Smooth muscle cell of the brain vasculature (primary cell): ENCODE measurements at places on chromosomes 1 and 21.

DNA sequence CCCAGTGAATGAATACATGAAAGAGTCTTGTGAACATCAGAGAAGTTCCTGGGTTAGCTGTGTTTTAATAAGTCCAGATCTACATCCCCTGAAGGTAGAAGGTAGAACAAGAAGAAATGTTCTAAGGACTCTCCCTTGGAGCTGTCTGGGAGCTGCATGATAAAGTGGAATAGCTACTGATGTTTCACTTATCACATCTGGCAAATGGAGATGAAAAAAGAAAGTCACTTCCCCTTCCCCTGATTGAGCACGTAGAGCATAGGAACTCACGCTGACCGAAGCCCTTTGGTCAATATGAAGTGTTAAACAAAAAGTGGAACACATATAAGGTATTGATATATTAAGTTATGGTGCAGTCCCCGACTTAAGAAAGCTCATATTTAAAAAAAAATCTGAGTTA lies 53.2 kb upstream of the PARP1 start:
- DNase-seq = no peak

- no peak for DNase-seq
These were observed 25.6 kb downstream of the IL23R start for GRCh38 chr1:67191668-67192520.

GRCh38 chr1:46490656-46491442 lies 1.2 kb downstream of the DMBX1 start:
- DNase-seq = no peak

DNA sequence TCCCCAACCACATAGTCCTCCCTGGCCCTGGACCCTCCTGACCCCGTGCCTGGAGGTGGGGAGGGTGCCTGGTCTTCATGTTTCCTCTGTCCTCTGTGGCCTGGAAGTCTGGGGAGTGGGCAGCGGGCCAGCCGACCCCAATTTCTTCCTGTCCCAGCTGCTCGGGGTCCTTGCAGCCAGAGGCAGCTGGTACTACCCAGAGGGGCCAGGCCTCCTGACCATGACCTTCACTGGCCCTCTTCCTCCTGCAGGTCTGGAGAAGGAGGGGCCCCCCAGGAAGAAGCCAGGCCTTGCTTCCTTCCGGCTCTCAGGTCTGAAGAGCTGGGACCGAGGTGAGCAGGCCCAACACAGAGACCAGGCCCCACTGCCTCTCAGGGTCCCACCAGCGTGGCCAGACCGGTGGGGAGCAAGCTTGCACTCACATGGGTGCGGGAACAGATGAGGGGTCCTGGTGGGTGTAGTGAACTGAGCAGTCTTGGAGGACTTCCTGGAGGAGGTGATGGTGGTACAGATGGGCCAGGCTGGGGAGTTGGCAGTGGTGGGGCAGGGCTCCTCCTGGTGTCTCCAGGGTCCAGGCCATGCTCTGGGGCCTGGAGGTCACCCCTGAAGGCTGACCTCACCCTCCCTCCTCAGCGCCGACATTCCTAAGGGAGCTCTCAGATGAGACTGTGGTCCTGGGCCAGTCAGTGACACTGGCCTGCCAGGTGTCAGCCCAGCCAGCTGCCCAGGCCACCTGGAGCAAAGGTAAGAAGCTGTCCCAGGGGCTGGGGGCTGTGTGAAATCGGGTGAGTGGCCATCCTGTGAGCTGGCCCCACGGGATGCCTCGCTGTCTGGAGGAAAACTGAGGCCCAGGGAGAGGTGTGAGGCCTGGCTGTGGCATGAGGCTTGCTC lies 32.7 kb downstream of the TRIM11 start:
- no peak for DNase-seq

DNA sequence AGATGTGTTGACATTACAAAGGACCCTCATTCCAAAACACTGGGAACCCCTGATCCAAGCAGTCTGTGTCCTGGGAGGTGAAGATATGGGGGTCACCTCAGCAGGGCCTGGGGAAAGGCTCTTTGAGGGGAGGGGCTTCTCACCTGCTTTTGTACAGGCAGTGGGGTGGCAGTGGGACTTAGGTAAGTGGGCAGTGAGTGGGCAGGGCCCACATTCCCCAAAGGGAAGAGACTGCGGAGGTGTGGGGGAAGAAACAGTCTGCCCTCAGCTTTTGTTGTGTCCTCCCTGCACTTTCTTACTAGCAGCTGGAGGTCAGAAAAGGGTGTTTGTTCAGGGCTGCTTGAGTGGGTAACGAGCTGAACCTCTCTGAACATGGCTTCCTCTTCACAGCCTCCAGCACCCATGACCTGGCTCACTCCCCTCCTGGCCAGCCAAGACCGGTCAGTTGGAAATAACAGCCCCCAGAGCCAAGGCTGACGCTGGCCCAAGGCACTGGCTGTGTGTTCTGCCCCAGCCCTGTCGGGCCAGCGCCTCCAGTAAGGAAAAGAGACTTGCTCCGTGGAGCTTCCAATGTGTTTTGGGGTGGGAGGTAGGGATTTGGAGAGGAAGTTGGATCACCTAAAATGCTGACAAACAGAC lies 173.5 kb downstream of the PSMG1 start:
- no peak for DNase-seq

DNA sequence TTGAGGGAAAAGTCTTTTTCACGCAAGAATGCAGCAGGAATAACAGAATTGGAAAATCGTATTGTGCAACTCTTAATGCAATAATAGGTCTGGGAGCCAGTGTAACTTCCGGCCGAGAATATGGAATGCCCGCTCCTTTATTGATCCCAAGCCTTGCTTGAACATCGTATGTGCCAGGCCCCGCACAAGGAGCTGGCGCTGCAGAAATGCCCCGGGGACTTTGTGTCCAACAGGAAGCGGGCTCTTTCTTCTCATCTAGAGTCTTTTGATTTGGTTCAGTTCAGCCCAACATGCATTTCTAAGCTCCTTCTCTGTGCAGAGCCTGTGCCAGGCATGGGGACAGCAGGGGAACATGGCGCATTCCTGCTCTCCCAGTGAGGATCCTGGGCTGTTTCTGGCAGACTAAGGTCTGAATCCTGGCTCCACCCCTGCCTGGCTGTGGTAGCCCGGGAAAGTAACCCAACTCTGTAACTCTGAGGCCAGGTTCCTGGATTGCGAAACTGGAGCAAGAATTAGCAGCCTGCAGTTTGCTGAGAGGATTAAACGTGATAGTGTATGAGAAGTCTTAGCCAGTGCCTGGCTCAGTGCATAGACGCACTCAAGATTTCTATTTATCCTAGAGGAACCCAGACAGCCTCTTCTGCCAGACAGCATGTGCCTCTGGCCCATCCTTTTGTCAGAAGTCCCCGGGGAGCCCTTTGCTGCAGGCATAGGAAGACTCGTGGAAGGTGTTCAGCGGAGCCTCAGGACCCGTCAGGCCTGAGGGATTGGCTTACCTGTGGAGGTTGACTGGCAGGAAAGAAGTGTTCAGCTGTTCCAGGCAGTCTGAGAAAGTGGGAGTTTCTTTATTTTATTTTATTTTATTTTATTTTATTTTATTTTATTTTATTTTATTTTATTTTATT lies 987 bp upstream of the CDCP2 start:
- no peak for DNase-seq

DNA sequence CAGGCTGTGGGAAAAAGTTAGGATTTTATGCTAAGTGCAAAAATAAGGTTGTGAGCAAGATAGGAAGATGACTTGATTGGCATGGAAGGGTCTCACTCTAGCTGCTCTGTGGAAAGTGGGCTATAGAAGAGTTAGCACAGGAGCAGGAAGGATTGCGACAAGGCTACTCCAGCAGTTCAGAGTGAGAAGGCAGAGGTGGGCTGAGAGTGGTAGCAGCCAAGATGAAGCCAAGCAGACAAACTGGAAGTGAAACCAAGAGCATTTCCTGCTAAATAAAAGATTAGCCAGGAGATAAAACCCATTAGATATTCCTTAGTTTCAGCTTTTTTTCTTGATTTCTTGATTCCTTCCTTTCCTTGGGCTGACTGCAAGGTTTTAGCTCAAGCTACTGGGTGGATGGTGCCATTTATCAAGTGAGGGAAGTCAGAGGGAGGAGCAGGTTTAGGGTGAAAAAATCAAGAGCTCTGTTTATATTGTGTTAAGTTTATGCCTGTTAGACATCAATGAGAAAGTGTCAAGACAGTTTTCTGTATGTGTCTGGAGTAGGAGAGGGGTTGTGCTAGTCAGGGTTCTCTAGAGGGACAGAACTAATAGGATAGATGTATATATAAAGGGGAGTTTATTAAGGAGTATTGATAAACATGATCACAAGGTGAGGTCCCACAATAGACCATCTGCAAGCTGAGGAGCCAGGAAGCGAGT lies 33.1 kb upstream of the ZNF644 start:
- DNase-seq = no peak

GRCh38 chr1:109912873-109913272 lies 2.2 kb downstream of the CSF1 start:
- DNase-seq = no peak

DNA sequence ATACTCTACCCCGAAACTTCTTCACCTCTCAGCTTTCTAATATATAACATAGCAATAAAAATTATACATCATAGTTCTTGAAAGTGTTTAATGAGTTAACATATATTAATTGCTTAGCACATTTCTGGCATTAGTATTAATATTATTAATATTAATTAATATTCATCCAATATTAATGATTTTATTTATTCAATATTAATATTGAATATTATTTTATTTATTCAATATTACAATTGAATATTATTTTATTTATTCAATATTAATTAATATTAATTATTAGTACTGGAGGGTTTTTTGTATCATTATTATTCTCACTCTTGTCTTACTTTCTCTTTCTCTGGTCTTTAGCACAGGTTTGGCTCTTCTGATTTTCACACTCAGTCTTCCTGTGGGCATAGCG lies 105.2 kb downstream of the GRIK1 start:
- no peak for DNase-seq

GRCh38 chr1:228354390-228355320 lies 52.0 kb downstream of the TRIM11 start:
- no peak for DNase-seq

DNA sequence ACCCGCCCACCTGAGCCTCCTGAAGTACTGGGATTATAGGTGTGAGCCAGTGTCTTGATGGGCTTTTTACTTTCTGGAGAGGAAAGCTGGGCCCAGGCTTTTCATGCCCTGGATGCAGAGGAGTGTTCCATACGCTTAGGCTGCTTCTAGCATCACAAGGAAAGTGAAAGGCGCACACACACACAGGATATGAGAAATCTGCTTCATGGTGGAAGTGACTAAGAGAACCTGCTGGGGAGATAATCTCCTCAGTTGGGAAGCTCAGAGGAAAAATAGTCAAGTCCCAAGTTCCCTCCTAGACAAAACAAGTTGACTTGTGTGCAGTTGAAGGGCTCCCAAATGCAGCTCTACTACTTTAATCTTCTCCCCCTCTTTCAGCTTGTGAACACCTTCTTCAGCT lies 2.2 kb downstream of the NUDC start:
- no peak for DNase-seq

DNA sequence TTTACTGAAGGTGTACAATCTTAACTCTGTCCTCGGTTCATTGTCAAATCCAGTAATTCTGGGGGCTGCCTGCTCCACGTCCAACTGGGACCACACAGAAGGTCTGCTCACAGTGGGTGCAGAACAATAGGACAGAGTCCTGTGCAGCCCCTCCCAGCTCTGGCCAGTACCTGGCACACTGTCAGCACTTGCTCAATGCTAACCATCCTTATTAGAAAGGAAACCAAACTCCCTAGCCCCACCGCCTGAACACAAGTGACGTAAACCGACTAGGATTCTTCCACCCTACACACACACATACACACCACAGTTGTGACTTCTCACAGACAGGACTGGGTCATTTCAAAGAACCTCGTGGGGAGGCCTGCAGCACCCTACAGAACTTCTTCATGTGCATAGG lies 5.2 kb downstream of the BCAR3 start:
- DNase-seq = no peak

GRCh38 chr1:26221094-26221493 lies 12.9 kb upstream of the CEP85 start:
- DNase-seq = no peak

DNA sequence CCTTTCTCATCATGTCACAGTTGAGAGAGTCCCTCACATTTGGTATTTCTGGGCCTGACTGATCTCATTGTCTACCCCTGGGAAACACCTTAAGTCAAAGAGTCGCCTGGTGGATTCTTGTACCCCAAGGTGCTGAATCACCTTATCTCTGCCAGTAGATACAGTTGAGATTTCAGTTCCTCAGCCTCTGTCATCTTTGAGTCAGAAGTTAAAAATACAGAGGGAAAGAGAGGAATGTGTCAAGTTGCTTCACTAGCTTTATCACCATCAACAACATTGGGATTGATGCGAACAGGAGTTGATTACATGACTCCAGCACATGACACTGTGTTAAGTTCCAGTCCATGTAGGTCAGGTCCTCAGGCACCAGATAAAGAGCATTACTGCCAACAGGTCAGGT lies 513.0 kb downstream of the NUF2 start:
- DNase-seq = no peak

DNA sequence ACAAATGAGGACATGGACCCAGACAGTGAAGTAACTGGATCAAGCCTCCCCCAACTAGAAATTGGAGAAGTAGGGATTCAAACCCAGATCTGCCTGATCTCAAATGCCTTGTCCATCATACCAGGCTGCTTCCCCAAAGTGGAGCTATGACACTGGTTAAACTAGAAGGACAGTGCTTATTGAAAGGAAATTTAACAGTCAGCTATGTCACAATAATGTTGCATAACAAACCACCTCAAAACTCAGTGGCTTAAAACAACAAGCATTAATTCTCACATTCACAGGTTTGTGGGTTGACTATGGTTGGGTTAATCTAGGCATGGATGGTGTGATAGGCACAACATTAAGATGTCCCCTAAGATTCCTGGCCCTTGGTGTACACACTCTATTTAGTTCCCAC lies 107.1 kb downstream of the TAS1R2 start:
- no peak for DNase-seq

DNA sequence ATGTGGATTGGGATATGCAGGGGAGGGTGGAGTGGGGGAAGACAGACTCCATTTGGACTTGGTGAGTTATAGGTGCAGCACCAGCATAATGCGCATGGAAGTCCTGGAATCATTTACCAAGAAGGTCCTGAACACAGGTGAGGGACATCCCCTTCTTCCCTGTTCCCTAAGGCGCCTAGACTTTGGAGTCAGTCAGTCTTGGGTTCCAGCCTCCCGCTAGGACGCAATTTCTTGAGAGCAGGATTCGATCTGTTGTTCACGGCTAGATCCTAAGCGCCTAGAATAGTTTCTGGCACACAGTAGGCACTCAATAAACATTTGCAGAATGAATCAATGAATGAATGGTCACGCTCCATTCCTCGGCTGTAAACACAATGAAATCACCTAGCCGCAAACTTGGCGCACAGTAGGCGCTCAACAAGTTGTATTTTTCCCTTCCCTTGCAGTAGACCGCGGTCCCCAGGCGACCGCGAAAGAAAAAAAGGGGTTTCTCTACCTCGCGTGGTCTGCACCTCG lies 1.0 kb upstream of the AK4 start:
- DNase-seq = no peak

- no peak for DNase-seq
These were observed 53.8 kb downstream of the ROR1 start for GRCh38 chr1:63827411-63828321.

- no peak for DNase-seq
These were observed 87.5 kb downstream of the RWDD3 start for GRCh38 chr1:95321531-95321930.

GRCh38 chr1:41499591-41499990 lies 15.1 kb upstream of the EDN2 start:
- no peak for DNase-seq

- no peak for DNase-seq
These were observed 10.5 kb downstream of the PADI3 start for GRCh38 chr1:17259233-17259873.

- no peak for DNase-seq
These were observed 6.2 kb downstream of the PLEKHM2 start for GRCh38 chr1:15690317-15690716.
